ENCODE measurements at places on chromosomes 6 and 20. TPM values are rescaled to one million over a fixed set of nuclear protein-coding genes. Genes with fewer than 3 reads are reported as not detected.

Gene TMX4
- total RNA-seq: 40.0 TPM

Gene SUMO4
- total RNA-seq: 5.6 TPM

- no peak within 1 kb of the TSS for H3K27ac ChIP-seq
- no peaks in the 10 kb centered on the region for H3K4me1 ChIP-seq
- peaks cover 28% of the 10 kb centered on the region for H3K27me3 ChIP-seq
- H3K36me3 ChIP-seq: no peaks in the 10 kb centered on the region
Measured at GRCh38 chr20:1184638-1185315, at the start of gene TMEM74B. TMEM74B (minus strand) TSS chr20:1184981; CDS start chr20:1183801, 1,180 bp downstream.

DNA sequence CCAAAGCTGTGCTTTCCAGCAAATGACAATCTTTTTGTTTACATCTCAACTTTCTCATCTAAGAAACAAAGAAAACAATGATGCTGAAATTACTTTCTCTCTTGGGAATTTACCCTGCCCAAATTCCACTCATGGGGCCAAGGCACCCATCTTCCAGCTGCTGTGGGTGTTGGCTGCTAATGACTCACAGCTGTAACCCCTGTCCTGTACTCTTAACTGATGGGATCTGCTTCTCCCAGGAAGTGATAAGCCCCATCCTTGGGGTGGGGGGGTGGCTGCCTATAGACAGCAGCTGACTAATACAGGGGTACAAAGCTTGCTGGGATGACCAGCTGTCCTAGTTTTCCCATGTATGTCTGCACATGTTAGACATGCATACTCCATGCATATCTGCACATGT lies 938.6 kb downstream of the C6orf118 start:
- H3K27ac ChIP-seq: no peak overlapping the region
- H3K27me3 ChIP-seq: no peaks in the 10 kb centered on the region
- no peak overlapping the region for H3K4me3 ChIP-seq

DNA sequence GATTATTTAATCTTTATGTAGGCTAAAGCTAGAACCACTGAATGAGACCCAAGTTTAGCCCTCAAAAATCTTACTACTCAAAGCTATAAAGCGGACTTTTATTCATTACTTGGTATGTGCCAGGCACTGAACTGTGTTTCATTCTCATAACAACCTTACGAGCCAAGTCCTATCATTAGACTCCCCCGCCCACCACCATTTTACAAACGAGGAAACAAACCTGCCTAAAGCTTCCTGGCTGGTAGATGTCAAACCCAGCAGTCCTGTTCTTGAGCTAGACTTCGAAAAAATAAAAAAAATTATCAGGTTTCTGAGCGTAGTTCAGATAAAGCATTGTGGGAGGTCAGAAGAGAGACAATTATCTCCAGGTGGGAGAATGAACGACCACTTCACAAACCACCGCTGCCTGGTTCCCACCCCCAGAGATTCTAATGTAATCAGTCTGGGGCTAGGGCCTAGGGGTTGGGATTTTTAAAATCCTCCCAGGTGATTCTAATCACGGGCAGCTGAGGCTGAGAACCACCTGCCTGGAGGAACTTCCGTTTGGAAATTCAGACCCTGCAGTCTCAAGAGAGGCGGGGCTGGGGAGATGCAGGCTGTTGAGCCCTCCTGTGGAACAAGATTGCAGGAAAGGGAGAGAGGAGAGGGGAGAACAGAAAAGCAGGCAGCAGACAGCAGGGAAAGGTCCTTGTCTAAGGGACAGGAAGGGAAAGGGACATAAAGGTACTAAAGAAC lies 8.6 kb downstream of the ADTRP start:
- no peaks in the 10 kb centered on the region for H3K4me1 ChIP-seq
- H3K27ac ChIP-seq: peak overlapping the region; percentile 94
- H3K27me3 ChIP-seq: no peaks in the 10 kb centered on the region
- no peaks in the 10 kb centered on the region for H3K36me3 ChIP-seq
- peak overlapping the region; percentile 46 for H3K4me3 ChIP-seq
- DNase-seq: no peak

- H3K27ac ChIP-seq: no peak overlapping the region
- H3K36me3 ChIP-seq: no peaks in the 10 kb centered on the region
- H3K27me3 ChIP-seq: no peaks in the 10 kb centered on the region
- DNase-seq: no peak
Measured at GRCh38 chr6:17881085-17881858, 106.2 kb downstream of the KIF13A start.

DNA sequence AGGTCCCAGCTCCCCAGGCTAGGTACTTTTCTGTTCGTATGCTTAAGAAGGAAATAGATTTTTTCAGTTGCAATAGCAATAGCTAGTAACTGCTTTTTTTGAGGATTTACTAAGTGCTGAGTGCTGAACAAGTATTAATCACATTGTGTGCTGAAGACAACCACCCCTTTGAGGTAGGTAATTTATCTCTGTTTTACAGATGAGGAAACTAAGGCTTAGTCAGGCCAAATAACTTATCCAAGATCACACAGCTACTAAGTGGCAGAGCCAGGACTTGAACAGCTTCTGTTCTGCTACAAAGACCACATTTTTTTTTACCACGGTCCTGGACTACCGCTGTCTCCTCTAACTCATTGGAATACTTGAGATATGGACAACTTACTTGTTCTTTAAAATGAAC lies 39.8 kb downstream of the LRRN4 start:
- no peak overlapping the region for H3K4me3 ChIP-seq
- H3K27me3 ChIP-seq: no peaks in the 10 kb centered on the region
- no peak overlapping the region for H3K27ac ChIP-seq
- H3K4me1 ChIP-seq: no peaks in the 10 kb centered on the region
- H3K36me3 ChIP-seq: peaks cover 5% of the 10 kb centered on the region
- DNase-seq: no peak

- DNase-seq: no peak
- H3K27me3 ChIP-seq: no peaks in the 10 kb centered on the region
Measured at GRCh38 chr6:118724211-118724610, 72.8 kb upstream of the CEP85L start.
